Tibial nerve (tissue), 4 donors: ENCODE measurements at places on chromosomes 7 and 10. TPM values are rescaled to one million over a fixed set of nuclear protein-coding genes. Genes with fewer than 3 reads are reported as not detected.

TMEM184A gene
- not detected for total RNA-seq

GRCh38 chr10:27833792-27834191 is 88.2 kb upstream of the MKX start:
- no peak overlapping the region for H3K4me3 ChIP-seq
- H3K27me3 ChIP-seq, result no peaks in the 10 kb centered on the region
- DNase-seq, result no peak
- H3K4me1 ChIP-seq, result no peaks in the 10 kb centered on the region

HOXA2 gene
- 5.9 TPM for total RNA-seq

PNLIP gene
- total RNA-seq, result 3.3 TPM

DNA sequence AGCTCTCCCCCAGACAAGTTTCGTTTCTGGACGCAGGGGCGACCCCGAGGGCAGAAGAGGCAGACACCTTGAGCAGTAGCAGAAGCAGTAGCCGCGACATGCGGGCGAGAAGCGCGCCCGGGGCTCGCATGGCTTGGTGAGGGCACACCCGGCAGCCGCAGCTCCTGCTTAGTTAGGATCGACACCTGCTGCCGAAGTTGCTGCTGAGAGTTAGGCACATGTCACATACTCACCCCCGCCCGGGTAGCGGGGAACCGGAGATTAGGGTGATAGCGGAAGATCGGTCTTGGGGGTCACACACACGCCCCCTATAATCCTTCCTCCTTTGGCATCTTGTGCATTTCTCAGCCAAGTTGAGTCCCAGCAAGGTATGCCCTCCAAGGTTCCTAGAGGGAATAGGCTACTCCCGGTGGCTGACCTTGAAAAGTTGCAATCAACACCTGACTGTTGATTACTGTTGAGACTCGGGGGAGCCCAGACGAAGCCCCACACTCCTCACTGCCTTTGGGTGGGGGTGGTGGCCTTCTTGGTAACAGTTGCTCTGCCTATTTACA is 668 bp downstream of the GPR37 start:
- H3K27me3 ChIP-seq, result no peaks in the 10 kb centered on the region
- no peaks in the 10 kb centered on the region for H3K36me3 ChIP-seq
- peaks cover 9% of the 10 kb centered on the region for H3K4me1 ChIP-seq
- no peak for DNase-seq
- H3K4me3 ChIP-seq, result peak overlapping the region; percentile 28

GRCh38 chr10:133379801-133380666 is 972 bp downstream of the PAOX start:
- no peaks in the 10 kb centered on the region for H3K27me3 ChIP-seq
- peak overlapping the region; percentile 77 for H3K4me3 ChIP-seq
- no peak for DNase-seq
- peaks cover 4% of the 10 kb centered on the region for H3K36me3 ChIP-seq
- no peaks in the 10 kb centered on the region for H3K4me1 ChIP-seq

GRCh38 chr7:11206177-11206899 is 232.7 kb downstream of the PHF14 start:
- H3K27me3 ChIP-seq, result no peaks in the 10 kb centered on the region
- DNase-seq, result no peak

- no peak overlapping the region for H3K27ac ChIP-seq
- no peak overlapping the region for H3K4me3 ChIP-seq
These were observed 23.9 kb upstream of the CALD1 start for GRCh38 chr7:134755422-134756022.

NUDT13 gene
- 2.1 TPM for total RNA-seq

GRCh38 chr10:114053946-114054345 is 10.3 kb downstream of the ADRB1 start:
- no peaks in the 10 kb centered on the region for H3K27me3 ChIP-seq
- H3K4me3 ChIP-seq, result no peak overlapping the region
- no peak overlapping the region for H3K27ac ChIP-seq
- no peak for DNase-seq
- H3K36me3 ChIP-seq, result no peaks in the 10 kb centered on the region
- H3K4me1 ChIP-seq, result no peaks in the 10 kb centered on the region

GRCh38 chr7:122199171-122199570 is 55.1 kb upstream of the AASS start:
- DNase-seq, result no peak
- no peak overlapping the region for H3K4me3 ChIP-seq
- H3K27ac ChIP-seq, result no peak overlapping the region
- H3K4me1 ChIP-seq, result no peaks in the 10 kb centered on the region
- no peaks in the 10 kb centered on the region for H3K27me3 ChIP-seq

MNX1 gene
- not detected for total RNA-seq

GRCh38 chr10:44203535-44203934 is 181.4 kb downstream of the CXCL12 start:
- H3K36me3 ChIP-seq, result no peaks in the 10 kb centered on the region
- no peaks in the 10 kb centered on the region for H3K4me1 ChIP-seq
- H3K4me3 ChIP-seq, result no peak overlapping the region
- H3K27me3 ChIP-seq, result no peaks in the 10 kb centered on the region
- no peak for DNase-seq
- no peak overlapping the region for H3K27ac ChIP-seq

GRCh38 chr10:46233181-46233580 is 53.6 kb upstream of the ANTXRL start:
- H3K4me3 ChIP-seq, result no peak overlapping the region
- H3K36me3 ChIP-seq, result no peaks in the 10 kb centered on the region
- no peak for DNase-seq

GRCh38 chr7:16755397-16755796 is 1.8 kb downstream of the TSPAN13 start:
- no peak overlapping the region for H3K27ac ChIP-seq
- H3K27me3 ChIP-seq, result no peaks in the 10 kb centered on the region
- DNase-seq, result no peak
- H3K4me3 ChIP-seq, result no peak overlapping the region

WNT2 gene
- not detected for total RNA-seq

DNA sequence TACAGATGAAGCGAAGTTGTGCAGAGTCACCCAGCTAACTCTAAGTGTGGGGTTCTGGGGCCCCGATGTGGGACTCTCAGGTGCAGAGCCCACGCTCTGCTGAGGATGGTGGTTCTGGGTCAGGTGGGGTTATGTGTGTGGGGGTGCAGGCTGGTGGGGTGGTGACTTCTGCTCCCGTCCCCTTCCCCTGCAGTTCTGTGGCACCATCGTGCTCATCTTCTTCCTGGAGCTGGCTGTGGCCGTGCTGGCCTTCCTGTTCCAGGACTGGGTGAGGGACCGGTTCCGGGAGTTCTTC is 28.6 kb upstream of the SH2D4B start:
- no peak for DNase-seq
- no peak overlapping the region for H3K4me3 ChIP-seq
- H3K36me3 ChIP-seq, result peaks cover 27% of the 10 kb centered on the region
- peak overlapping the region; percentile 23 for H3K27ac ChIP-seq
- H3K4me1 ChIP-seq, result peaks cover 64% of the 10 kb centered on the region

HOXA11 gene
- 13.2 TPM for total RNA-seq

GRCh38 chr7:14020339-14020900 is 31.0 kb upstream of the ETV1 start:
- H3K27ac ChIP-seq, result no peak overlapping the region
- H3K4me3 ChIP-seq, result no peak overlapping the region
- DNase-seq, result no peak
- no peaks in the 10 kb centered on the region for H3K27me3 ChIP-seq
- H3K4me1 ChIP-seq, result no peaks in the 10 kb centered on the region
- H3K36me3 ChIP-seq, result no peaks in the 10 kb centered on the region

GRCh38 chr7:925601-926000 is 28.9 kb downstream of the ADAP1 start:
- H3K27ac ChIP-seq, result peak overlapping the region; percentile 92
- peaks cover 6% of the 10 kb centered on the region for H3K27me3 ChIP-seq
- no peak overlapping the region for H3K4me3 ChIP-seq
- no peaks in the 10 kb centered on the region for H3K4me1 ChIP-seq
- no peak for DNase-seq

CYP2E1 gene
- total RNA-seq, result 1.3 TPM

MMRN2 gene
- 64.7 TPM for total RNA-seq

DNA sequence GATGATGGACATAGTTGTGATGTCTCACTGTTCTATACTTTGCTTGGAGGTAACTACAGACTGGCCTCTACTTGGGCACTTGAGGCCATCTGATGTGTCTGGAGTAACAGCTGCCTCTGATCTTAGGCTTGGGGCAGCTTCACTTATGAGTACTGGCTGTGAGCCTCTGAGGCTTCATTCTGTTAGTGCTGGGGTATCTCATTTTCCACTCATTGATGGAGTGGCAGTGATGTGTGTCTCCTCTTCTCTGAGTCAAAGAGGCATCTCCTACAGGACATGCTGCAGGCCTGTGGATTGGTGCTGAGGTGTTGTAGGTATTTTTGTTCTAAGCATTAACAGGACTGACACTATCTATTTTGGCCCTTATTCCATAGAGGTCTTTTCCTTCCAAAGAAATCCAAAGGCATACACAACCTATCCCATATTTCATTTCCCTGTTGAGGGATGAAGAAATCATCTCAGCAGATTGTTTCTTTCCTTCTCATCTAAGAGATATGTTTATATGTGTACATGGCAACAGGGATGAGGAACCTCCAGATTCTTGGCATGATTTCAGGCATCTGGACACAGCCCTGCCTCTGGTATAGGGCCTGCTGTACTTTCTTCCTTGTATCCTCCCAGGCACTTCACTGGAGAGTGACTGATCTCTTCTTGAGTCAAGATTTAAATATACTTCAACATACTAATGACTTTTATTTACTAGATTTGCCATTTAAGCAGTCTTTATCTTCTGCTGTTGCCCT is 65.7 kb upstream of the NOBOX start:
- no peak overlapping the region for H3K4me3 ChIP-seq
- H3K4me1 ChIP-seq, result no peaks in the 10 kb centered on the region
- no peak overlapping the region for H3K27ac ChIP-seq
- H3K36me3 ChIP-seq, result no peaks in the 10 kb centered on the region
- no peaks in the 10 kb centered on the region for H3K27me3 ChIP-seq

TBL2 gene
- 60.4 TPM for total RNA-seq

DNA sequence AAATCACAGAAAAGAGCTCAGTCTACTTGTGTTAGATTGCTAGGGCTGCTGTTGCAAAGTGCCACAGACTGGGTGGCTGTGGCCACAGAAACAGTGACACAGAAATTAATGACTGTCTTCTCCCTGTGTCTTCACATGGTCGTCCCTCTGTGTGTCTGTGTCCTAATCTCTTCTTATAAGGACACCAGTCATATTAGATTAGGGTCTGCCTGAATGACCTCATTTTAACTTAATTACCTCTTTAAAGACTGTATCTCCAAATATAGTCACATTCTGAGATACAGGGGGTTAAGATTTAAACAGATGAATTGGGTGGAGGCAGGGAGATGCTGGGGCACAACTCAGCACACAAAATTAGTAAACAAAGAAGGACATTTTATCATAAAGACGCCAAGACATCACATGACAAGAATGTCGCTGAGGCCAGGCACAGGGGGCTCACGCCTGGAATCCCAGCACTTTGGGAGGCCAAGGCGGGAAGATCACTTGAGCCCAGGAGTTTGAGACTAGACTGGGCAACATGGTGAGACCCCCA is 23.3 kb upstream of the PARD3 start:
- no peak overlapping the region for H3K4me3 ChIP-seq
- no peaks in the 10 kb centered on the region for H3K36me3 ChIP-seq
- H3K27ac ChIP-seq, result no peak overlapping the region
- H3K4me1 ChIP-seq, result no peaks in the 10 kb centered on the region

DNA sequence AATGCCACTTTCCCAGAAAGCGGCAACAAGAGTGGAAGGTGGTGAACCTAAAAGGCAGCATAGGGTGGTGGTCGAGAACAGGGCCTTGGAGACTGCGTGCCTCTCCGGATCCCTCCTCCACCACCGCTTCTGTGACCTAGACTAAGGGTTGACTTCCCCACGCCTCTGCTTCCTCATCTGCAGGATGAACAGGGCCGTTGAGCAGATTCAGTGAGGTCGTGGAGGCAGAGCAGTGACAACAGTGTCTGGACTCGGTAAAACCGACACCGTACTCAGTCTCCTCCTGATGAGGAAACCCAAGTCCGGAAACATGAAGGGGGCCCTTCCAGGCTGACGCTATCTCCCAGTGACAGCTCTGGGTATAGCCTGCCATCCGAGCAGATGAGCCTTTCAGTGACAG is 162.6 kb downstream of the CELF2 start:
- H3K4me1 ChIP-seq, result no peaks in the 10 kb centered on the region
- no peaks in the 10 kb centered on the region for H3K27me3 ChIP-seq
- no peak overlapping the region for H3K4me3 ChIP-seq
- DNase-seq, result no peak
- H3K36me3 ChIP-seq, result no peaks in the 10 kb centered on the region
- H3K27ac ChIP-seq, result no peak overlapping the region

UBTD1 gene
- total RNA-seq, result 16.6 TPM

- no peaks in the 10 kb centered on the region for H3K4me1 ChIP-seq
- H3K27me3 ChIP-seq, result no peaks in the 10 kb centered on the region
- no peaks in the 10 kb centered on the region for H3K36me3 ChIP-seq
- no peak overlapping the region for H3K27ac ChIP-seq
These were observed 50.8 kb downstream of the SIRT1 start for GRCh38 chr10:67935223-67935622.

SCRN1 gene
- 65.1 TPM for total RNA-seq

VPS37D gene
- total RNA-seq, result 4.2 TPM

- no peaks in the 10 kb centered on the region for H3K36me3 ChIP-seq
- DNase-seq, result no peak
- H3K4me3 ChIP-seq, result no peak overlapping the region
- no peak overlapping the region for H3K27ac ChIP-seq
- H3K27me3 ChIP-seq, result no peaks in the 10 kb centered on the region
These were observed 505.6 kb downstream of the HTR7 start for GRCh38 chr10:90352288-90352687.

- H3K27ac ChIP-seq, result no peak overlapping the region
- H3K27me3 ChIP-seq, result no peaks in the 10 kb centered on the region
- H3K4me1 ChIP-seq, result no peaks in the 10 kb centered on the region
- no peaks in the 10 kb centered on the region for H3K36me3 ChIP-seq
- DNase-seq, result no peak
These were observed 586.0 kb upstream of the MGMT start for GRCh38 chr10:128881086-128881485.
